Fibroblast of pulmonary artery (primary cell): ENCODE measurements at places on chromosomes 4 and X.
A peak's percentile ranks its signal among the peaks of the same experiment; 100 is the strongest.

GRCh38 chrX:69165087-69165651, at the start of gene PJA1:
TSS of gene PJA1 (minus strand) at chrX:69165453. CDS start at chrX:69163073, 2,380 bp downstream.
- peak; percentile 70 for DNase-seq

DNA sequence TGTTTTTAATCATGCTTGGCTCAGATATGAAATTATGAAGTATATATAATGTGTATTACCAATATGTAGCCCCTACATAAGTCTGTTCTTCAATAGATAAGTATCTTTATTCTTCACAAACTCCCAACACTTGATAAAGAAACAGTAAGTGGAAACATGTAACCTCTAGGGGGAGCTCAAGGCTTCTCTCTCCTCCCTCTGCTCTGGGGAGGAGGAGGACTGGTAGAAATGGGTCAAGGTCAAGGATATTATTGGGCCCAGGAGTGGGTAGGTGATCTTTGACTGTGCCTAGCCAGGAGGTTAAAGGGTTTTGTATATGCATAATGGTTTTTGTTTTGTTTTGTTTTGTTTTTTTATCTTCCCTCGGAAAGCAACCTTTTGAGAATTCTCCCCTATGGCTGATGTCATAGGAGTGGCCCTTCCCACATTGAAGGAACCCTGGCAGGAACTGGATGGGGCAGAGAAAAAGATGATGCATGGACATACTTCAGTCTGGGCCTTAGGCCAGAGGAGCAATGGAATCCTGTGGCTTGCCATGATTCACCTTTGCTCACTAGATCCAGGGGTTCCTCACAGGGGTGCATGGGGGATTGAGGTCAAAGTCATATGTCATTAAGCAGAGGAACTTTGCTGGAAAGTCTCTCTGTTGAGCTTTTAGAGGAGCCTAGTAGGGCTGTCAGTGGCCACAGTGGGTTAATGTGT, 460.3 kb downstream of the MID1IP1 start:
- peak; percentile 44 for DNase-seq

DNA sequence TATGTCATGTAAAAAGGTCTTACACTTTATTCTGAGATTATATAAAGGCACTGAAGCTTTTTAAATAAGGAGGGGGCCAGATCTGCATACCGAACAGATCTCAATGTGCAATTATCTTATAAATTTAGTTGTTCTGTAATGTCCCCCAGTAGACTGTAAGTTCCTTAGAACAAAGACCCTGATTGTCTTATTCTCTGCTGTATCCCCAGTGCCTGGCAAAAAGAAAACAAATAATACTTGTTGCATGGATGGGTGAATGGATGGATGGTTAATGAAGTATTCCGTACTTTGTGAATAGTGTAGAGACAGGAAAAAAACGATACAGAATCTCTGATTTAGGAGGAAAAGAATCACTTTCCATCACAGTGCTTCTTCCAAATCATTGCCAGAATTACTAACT, 141.5 kb downstream of the CHM start:
- DNase-seq: no peak

GRCh38 chr4:123480706-123481418, 84.3 kb downstream of the SPRY1 start:
- DNase-seq: peak; percentile 25

- peak; percentile 83 for DNase-seq
Observed at GRCh38 chr4:158172261-158173258, at the start of gene GASK1B. TSS of gene GASK1B (minus strand) at chr4:158173025. CDS start at chr4:158171375, 1,650 bp downstream.

- DNase-seq: no peak
Observed at GRCh38 chr4:11415409-11416070, 13.2 kb downstream of the HS3ST1 start.

DNA sequence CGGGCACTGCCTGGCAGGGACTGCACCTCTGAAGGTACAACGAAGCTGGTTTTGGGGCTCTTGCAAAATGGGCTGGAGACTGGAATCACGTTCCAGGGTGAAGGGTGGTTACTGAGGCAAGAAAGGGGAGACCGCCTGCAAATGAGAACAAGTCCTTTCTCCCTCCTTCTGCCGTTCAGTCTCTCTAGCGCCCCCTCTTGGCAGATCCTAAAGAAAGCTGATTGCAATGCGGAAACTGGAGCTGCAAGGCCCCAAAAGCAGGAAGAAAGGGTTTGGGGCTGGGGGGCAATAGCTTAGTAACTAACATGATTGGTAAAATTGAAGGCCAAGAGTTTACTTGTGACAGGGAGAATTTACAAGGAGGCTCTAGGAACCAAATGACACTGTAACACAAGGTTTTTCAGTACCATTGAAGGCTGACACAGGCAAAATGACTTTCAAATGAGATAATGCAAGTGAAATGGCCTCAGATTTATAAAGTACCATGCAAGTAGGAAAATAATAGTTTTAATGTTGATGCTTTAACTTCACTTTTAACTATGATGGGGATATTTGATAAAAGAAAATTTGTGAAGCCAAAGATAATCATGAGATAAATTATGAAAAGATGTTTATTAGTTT, 222.7 kb upstream of the HAND2 start:
- DNase-seq: peak; percentile 26

- no peak for DNase-seq
Observed at GRCh38 chrX:40170830-40171512, 73.2 kb upstream of the BCOR start.

DNA sequence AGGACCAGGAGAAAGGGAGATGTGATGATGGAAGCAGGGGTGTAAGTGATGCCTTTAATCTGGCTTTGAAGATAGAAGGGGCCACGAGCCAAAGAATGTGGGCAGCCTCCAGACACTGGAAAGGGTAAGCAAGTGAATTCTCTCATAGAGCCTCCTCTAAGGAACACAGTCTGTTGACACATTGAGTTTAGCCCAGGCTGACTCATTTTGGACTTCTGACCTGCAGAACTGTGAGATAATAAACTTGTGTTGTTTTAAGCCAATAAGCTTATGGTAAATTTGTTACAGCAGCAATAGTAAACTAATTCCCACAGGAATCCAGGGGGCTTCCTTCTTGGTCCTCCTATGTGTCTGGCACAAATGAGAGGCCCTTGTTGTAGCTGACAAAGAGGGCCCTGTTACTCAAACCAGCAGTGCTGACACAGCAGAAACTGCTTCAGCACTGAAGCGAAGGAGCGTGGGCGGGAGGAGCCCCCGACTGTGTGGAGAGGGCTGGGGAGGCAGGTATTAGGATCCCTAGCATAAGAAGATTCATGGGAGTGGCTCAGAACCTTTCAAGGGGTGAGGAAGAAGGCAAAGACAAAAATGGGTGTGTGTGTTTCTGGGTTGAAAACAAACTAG, 268.7 kb downstream of the NR3C2 start:
- DNase-seq: no peak

DNA sequence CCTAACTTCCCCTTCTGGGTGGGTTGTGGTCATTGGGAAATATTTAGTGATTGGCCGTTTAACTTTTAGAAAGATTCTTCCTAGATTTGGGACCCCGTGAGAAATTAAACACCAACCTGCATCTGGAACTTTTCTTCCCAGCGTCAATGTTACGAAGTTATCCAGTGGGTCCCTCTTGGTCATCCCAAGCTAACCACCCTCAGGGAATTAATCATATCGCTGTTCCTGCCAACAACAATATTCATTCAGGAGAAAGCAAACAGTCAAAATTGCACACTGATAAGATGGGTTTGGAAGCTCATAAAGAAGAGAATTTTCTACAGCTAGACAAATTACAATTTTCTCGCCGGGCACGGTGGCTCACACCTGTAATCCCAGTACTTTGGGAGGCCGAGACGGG, 121.2 kb upstream of the STX18 start:
- peak; percentile 48 for DNase-seq

DNA sequence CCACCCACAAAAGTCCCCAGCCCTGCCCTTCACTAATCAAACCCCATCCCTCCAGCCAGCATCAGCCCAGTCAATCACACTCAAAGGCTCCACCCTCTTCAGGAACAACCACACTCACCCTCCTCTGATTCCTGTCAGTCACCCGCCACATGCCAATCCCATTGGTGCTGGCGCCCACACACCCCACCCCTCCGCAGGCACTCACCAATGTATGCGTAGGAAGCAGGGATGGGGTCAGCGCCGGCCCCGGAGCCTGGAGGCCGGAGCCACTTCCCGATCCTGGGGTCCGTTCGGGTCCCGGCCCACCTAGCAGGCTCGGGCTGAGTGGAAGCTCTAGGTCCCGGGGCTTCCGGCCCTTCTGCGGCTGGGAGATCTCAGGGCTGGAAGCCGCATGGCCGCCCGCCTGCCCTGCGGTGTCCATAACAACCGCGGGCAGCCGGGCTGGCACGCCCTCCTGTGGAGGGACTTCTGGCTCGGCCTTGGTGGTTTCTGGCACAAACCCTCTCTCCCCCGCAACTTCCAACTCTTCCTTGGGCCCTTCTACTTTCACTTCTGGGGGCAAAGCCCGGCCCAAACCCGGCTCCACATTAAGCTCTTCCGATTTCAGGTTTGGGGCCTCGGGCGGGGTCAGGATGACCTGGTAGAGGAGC, 7.9 kb upstream of the CFP start:
- DNase-seq: no peak

DNA sequence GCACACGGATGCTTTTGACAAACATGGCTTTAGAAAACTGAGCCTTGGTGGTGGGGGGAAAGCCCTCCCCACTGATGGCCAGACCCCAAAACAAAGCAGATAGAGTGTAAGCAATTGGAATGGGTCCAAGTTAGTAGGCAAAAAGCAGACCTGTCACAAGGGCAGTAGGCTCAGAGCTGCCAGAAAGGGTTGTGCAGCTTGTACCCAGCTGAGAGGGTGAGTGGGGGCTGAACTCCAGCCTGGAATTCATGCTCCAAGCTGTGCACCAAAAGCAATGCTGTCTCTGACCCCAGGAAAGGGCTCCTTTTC, 101.1 kb upstream of the TEX13D start:
- no peak for DNase-seq

- DNase-seq: no peak
Observed at GRCh38 chrX:78997870-78998558, 52.8 kb downstream of the P2RY10 start.

- peak; percentile 79 for DNase-seq
Observed at GRCh38 chr4:101774807-101775206, 15.7 kb upstream of the BANK1 start.

- DNase-seq: no peak
Observed at GRCh38 chrX:137354851-137355250, 211.1 kb upstream of the ZIC3 start.

DNA sequence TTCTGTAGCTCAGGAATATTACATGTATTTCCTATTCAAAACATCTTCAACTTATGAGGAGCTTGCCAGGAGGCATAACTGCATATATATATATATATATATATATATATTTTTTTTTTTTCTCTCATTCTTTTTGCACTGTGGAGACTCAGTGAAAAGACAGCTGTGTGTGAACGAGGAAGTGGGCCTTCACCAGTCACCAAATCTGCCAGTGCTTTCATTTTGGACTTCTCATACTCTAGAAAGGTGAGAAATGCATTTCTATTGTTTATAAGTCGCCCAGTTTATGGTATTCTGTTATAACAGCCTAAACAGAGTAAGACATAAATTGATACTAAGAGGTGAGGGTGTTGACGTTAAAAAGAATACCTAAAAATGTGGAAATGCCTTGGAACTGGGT, 710.6 kb downstream of the TRAM1L1 start:
- no peak for DNase-seq

DNA sequence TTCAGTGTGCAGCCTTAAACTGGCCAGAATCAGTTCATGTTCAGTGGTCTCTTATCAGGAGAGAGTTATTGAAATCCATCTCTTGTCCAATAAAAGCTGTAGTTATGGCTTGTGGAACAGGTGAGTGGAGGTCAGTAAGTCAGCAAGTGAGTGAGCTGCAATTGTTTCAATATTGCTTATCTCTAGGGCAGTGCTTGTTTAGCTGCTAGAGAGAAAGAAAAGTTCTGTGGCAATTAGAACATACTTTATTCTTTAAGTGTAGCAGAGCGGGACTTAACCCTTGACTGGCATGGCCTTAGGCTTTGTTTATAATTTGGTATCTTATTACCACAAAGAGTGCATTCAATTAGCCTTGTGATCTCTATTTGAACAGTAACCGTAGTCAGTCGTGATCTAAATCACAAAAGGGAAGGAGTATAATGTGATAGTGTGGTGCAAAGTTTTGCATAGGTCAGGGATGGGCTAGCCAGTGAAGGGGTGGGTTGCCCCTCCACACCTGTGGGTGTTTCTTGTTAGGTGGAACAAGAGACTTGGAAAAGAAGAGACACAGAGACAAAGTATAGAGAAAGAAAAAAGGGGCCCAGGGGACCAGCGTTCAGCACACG, 6.9 kb upstream of the ETDC start:
- DNase-seq: no peak
